ENCODE measurements at places on chromosomes 5 and 9.
A peak's percentile ranks its signal among the peaks of the same experiment; 100 is the strongest.

GRCh38 chr5:6486074-6486473, 37.4 kb downstream of the UBE2QL1 start:
- no peak for DNase-seq

DNA sequence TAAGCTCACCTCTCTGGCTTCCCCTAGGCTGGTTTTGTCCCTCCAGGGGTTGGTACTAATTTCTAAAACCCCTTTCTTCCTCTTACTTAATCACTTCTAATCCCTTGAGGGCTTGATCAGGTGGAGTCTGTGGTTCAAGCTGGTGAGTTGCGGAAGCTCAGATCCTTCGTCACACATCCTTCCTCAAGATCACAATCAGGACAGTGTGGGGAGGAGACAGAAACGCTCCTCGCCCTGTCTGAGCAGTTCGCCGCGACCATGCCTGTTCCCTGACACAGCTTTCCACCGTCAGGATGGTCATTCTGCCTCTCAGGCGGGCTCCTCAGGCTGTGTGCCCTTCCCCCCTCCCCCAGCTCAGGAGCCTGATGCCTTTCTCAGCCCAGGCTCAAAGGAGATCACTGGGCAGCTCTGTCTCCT, 24.3 kb downstream of the CPLX2 start:
- DNase-seq, result peak; percentile 53

DNA sequence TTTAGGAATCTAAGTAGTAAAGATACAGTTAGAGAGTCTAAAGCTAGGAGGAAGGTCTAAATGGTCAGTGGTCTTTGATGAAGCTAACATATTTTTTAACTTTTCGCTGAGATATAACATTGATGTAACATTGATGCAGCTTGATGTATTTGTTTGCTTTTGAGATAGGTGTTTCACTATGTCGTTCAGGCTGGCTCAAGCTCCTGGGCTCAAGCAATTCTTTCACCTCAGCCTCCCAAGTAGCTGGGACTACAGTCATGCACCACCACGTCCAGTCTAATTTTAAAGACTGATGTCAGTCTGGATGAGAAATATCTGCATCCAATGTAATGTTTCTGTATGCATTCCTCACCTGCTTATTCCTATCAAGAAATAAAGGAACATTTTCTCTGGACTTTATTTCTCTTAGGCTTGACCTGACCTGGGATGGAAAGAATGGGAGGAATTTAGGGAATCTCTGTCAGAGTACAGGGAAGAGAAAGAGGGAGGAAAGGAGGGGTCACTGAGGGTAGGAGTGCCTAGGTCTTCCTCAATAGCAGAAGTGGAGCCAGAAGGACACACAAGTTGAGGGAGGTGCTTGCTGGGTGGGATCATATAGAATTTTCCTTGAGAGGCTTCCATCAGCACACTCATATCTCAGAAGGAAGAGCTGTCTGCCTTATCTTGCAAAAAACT, 101.5 kb upstream of the GPBP1 start:
- no peak for DNase-seq

DNA sequence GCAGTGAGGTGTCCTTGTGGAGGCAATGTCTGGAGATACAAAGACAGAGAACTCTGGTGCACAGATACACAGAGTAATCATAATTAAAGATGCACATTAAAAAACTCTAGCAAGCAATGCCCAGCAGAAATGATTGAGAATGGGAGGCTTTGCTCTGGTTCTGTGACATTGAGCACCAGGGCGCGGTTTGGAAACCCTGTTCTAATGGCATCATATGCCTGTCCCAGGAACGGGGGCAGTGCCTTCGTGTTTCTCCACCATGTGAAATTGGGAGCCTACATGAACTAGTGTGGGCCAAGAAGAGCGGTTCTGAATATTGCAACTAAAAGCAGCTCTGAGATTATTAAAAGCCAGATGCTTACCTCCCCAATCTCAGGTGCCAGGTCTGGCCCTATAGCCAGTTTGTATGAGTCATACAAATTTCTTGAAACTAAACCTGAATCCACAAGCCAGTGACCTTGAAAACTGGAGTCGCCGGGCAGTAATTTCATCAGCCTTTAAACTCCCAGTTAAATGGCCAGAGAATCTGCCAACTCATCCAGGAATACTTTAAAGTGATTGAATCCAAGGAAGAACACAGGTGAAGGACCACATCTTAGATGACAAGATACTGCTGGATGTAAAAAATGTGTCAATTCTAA, 22.2 kb upstream of the CTSL start:
- no peak for DNase-seq

- DNase-seq, result no peak
Observed at GRCh38 chr5:134510970-134511795, 14.3 kb upstream of the JADE2 start.

DNA sequence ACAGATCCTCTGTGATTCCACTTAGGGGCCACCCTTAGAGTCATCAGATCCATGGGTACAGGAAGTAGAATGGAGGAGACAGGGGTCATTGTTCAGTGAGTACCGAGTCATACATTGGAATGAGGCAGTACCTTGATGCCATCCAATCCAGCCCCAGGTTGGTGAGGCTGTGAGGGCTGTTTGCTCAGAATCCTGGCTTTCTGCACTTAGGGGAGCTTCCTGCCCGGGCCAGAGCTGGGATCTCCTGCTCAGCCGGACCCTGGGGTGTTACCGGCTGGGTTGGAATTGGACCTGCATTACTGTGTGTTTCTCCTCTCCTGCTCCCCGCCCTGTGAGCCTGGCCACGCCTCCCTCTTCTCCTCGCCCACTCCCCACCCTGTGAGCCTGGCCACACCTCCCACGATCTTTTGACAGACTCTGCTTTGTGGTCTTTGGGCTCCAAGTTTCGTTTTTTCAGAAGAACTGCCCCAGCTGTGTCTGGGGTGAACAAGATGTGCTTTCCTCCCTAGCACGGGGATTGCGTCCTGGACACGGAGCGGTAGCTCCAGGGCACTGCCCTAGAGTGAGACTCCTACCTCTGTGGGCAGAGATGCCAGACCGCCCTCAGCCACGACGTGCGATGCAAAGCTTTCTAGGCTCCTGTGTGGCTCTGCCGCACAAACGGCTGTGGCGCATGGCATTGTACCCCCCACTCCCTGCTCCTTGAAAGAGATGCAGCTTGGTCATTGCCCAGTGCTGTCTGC, 15.4 kb downstream of the TRAF2 start:
- DNase-seq, result peak; percentile 35
